Stimulated activated CD4-positive, alpha-beta T cell treated with anti-CD3 and anti-CD28 coated beads, Interleukin-1b, Interleukin-23, amount 100 ng/mL, for 1 hour (primary cell): ENCODE measurements at places on chromosomes 1 and 21.

GRCh38 chr1:160794376-160794775, 1.6 kb upstream of the LY9 start:
- no peak for DNase-seq

DNA sequence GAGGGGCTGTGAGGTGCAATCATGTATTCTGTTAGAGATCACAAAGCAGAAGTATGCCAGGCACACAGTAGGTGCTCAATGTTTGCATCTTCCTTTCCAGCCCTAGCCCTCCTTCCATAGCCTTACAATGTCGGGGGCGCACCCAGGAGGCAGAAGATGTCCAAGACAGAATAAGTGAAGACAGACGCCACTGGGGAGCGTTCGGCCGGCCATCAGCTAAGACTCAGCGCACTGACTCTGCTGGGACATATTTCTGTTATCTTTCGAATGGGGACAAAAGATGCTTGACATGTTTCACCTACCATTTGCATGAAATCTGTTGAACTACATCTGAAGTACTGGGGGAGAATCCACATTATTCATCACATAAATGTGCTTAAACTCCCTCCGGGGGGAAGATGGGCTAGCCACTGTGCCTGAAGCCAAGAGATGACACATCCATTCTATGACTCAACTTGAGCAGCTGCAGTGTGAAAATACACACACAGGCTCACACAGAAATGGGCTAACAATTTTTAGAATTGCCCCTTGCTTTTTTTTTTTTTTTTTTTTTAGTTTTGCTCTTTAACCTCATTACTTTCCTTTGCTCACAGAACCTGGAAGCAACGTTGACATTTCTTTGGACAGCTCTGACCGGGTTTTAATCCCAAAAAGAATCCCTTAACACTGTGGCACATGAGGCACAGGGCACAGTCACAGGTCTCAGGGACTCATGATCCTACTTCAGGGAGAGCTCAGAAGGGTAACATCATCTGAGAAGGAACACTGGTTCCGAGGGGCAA, 7.9 kb downstream of the TIAM1 start:
- no peak for DNase-seq

DNA sequence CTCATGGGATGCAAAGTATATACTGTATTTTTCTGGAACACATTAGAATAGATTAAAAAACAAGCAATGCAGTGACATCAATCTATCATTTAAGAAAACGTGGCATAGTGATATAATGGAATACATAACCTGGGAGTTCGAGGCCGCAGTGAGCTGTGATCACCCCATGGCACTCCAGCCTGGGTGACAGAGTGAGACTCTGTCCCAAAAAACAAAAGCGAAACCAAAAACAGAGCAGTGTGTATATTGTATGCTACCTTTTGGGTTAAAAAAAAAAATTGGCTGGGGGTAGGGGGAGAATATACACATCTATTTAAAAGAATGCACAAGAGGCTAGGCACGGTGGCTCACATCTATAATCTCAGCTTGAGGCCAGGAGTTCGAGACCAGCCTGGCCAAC, 13.5 kb downstream of the SLC2A1 start:
- no peak for DNase-seq

- no peak for DNase-seq
Observed at GRCh38 chr1:25055324-25055780, 125.3 kb upstream of the RUNX3 start.

DNA sequence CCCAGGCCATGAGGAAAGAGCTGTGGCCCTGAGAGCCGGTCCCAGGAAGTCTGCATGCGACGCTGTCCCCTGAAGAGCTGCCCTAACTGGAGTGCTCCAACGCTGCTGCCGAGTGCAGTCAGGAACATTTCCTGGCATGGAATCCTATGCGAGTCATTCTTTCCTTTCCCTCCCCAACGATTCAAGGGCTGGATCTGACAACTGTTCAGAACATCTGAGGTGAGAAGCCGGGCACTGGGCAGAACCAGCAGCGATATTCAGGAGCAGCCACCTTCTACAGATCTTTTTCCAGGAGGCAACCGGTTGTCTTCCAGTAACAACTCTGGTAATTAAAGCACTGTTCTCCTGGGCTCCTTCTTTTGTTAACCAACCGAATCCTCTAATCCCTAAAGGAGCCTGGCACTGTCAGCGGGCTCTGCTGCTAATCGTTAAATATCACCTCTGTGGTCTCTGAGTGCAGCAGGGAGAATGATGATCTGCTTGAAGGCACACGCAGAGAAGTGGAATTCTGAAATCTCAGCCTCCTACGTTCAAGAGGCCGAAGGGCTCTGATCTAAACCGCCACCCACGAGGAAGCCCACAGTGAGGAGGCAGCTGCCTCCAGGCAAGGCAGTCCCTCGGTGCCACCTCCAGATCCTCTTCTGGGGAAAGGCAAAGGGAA, 55.8 kb downstream of the SLC45A1 start:
- no peak for DNase-seq

DNA sequence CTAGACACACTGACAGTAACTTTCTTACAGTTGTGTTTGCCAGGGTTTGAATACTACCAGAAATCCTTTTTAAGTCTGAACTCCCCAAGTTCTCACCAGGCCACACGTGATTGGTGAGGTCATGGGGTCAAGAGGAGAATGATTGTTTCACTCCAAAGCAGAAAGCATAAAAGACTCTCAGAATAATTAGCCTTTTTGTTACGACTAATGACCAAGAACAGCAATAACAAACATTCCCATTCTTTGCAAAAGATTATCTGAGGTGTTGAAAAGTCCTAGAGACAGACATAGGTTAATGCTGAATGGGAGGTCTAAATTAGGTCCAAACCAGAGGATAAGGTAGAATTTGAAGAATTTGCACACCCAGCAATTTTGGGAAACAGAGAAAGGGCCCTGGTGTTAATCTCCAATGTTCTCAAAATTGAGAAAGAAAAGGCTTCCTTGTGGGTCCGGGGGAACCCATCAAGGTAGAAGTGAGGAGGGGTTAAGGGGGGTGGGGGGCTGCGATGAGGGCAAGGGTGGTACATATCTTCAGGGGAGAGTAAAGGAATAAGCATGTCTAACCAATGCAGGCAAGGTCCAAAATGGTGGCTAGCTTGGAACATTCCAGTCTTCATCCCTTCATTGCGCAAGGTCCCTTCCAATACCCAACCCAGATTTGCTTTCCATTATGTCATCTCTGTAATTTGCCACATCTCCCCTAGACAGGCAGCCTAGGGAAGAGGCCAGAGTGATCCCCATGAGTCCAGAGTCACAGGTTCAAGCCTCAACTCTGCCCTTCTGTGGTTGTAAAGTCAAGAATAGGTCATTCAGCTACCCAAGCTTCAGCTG, 74.6 kb upstream of the NFIA start:
- DNase-seq: no peak

DNA sequence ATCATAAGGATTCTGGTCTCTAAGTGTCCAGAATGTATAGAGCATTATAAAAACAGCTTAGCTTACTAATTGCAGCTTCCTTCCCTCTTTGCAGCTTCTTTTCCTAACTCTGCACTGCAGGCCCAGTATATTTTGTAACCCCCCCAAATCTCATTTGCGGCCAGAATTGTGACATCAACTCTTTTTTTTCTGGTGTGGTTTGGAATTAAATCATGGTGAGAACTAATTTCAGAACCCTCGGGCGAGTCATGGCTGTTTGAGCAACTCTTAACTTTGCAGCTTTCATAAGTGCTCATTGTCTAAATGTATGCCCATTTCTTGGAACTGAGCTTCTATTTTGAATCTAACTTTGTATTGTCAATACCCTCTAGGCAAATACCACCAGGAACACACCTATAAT, 187.4 kb downstream of the CYYR1 start:
- no peak for DNase-seq

DNA sequence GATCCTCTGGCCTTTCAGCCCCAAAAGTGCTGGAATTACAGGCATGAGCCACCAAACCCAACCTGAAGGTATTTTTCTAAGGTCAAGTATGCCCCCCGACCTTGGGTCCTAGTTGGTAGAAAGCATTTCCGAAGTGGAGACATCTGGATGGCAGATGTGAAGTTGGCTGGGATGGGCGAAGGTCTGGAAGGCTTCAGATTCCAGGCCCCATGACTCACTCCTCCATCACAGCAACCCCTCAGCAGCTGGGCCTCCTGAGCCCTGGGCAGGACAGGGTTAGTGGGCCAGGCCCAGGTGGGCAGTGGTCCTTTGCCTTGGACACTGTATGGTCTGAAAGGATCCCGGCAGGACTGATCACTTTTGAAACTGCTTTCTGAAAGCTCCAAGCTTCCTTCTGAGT, 23.3 kb downstream of the NAV1 start:
- no peak for DNase-seq

DNA sequence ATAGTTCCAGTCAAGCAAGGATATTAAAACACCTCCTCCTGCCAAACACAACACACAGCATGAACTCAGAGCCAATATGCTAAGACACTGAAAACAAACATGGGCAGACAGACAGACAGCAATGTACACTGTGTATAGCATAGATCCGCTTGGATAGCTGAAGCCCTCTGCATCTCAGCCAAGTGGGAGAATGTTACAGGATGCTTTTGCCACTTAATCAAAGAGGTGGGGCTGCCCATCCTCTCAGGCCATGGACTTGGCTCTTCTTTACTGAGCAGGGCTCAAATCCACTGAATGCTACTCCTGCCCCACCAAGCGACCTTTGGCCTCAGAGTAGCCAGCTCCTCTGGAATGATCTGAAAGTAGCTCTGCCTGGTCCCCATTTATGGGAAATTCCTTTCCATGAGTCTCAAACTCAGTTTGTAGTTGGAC, 64.7 kb upstream of the NGF start:
- DNase-seq: no peak

DNA sequence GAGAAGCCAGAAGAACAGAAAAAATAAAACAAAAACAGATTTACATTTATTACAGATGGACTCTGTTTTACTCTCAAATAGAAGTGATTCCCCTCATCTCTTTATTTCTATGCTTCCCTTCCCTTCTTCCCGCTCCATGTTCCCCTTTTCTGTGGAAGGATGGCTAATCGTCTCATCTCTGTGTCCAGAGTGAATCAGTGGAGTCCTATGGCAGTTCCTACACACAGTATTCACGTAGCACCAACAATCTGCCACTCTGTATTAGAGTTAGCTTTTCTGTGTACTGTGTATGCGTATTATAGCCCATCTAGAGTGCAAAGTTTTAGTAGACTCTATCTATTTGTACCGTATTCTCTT, 6.8 kb upstream of the ERO1B start:
- DNase-seq: no peak

DNA sequence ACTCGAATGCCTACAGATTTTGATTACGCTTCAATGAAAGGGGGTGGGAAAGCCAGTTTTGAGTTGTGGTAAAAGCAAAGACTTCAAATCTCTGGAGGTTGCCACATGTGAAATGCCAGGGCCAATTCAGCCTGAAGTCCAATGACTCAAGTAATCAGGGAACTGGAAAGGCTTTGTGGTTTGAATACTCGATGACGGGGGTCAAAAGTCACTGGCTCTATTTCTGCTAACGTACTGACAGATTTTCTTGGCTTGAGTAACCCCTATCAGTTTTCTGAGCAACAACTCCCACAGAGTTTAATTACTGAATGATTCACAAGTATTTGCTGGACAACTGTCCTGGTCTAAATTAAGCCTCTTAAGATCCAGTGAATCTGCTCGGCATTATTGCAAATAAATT, 152.2 kb downstream of the SIPA1L2 start:
- DNase-seq: no peak

DNA sequence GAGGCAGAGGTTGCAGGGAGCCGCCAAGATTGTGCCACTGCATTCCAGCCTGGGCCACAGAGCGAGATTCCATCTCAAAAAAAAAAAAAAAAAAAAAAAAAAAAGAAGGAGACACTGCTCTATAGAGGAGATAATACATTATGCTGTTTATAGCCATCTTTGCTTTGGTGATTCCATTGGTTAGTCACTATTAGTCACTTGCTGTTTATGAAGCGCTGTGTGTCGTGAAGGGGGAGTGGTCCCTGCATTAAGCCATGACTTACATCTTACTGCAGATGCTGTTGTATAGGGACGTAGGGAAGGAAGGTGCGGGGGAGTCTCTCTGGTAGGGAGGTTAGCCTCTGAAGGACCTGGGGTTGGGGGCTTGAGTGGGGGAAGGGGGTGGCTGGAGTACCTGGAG, 48.3 kb downstream of the HUNK start:
- no peak for DNase-seq

DNA sequence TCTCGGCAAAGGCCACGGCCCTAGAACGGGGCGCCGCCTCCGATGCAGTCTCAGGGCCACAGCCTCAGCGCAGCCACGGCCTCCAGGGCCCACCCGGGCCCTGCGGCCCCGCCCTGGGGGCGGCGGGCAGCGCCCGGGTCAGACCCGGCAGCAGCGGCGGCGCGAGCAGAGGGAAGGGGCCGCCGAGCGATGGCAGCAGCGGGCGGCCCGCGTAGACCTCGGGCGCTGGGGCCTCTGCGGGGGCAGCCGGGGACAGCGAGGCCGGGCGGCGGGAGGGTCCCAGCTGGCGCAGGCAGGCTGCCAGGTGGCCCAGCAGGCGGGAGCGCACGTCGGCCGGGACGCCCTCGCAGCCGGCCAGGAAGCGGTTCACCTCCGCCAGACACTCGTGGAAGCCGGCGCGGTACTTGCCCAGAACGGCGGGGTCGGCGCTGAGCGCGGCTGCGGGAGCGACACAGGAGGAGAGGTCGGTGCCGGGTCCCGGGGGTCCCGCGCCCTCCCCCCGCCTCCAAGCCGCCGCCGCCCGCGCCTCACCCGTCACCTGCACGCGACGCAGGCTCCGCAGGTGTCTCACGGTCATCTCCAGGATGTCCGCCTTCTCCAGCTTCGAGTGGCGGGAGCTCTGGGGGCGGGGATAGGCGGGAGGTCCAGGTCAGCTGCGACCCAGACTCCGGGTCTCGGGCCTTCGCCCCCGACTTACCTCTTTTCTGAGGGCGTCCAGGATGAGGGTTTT, 737 bp downstream of the HES4 start:
- DNase-seq: no peak

DNA sequence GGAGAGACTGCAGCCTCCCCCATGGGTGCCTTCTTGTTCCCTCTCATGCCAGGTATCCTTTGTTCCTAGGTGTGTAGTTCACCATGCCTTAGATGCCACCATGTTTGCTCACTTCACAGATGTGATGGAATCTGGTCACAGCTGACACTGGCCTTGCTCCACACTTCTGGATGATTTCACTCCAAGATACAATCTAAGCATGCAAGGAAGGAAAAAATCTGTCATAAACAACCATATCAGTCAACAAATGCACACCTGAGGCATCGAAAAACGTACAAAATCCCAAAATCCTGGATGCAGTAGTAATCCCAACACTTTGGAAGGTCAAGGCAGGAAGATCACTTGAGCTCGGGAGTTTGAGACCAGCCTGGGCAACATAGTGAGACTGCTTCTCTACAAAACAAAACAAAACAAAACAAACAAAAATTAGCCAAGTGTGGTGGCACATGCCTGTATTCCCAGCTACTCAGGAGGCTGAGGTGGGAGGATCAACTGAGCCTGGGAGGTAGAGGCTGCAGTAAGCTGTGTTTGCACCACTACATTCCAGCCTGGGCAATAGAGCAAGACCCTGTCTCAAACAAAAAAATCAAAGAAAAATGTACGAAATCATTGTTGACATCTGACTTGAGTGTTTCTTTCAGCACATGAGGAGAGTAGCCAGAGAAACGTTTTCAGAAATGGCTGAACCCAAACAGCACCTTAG, 17.1 kb upstream of the PTPRF start:
- DNase-seq: no peak
